ENCODE measurements at places on chromosomes 5 and 9.

DNA sequence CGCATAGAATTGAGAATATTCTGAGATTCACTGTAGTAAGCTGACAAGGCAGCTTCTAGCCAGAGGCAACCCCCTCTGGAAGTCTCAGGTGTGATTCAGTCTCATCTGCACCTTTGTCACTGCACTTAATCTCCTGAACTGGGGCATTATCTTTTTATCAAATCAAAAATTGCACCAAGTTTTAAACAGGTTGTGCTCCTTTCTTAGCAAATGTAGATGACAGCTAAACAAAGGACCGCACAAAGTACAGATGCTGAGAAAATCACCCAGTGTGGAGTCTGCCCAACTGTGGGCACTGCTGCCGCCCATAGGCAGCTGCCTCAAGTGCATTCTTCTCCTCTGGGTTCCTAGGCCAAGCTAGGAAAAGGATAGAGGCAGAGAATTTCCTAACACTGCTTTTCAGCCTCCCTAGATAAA is 51.1 kb downstream of the STARD4 start:
- DNase-seq: no peak

- no peak for DNase-seq
These were observed 63.1 kb upstream of the CDK5RAP2 start for GRCh38 chr9:120643061-120643460.

- DNase-seq: no peak
These were observed 169.8 kb upstream of the STK32A start for GRCh38 chr5:147065071-147065470.

GRCh38 chr9:1013021-1013420 is 36.6 kb downstream of the DMRT3 start:
- DNase-seq: no peak

DNA sequence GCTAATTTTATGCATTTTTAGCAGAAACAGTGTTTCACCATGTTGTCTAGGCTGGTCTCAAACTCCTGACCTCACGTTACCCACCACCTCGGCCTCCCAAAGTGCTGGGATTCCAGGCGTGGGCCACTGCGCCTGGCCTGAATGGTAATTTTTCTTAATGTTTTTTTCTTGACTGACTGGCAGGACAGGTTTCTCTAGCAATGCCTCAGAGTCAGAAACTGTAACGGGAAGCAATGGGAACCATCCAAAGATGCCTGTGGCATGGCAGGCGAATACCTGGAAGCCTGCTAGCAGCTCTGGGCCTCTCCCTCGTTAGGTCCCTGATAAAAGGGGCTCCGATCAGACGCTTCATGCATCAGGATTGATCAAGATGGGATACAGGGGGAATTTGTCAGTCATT is 639.2 kb downstream of the NR2F1-AS1 start:
- DNase-seq: no peak

DNA sequence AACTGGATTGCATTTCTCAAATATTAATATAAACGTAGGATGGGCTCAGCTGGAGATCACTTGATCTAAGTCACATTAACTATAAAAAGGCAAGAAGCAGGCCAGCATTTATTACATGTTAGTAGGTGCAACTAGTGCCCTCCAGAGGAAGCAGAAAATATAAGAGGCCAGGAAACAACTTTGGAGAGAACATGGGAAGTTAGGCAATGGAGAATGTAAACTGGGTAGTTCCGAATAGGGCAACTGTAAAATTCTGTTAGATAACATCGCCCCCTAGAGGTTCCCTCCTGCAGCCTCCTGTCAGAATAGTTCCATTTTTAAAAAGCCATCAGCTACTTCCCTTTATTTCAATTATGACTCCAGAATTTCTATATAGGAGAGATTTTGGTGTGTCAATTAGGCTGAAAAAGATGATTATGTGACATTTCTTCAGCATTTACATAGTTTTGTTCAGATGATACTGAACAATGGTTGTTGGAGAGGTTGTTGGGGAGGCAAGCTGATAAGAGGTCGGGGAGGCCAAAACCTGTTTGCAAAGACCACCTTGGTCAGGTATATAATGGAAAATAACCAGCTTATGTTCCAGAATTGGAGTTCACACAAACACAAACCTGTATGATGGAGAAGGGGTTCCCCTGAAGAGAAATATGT is 22.4 kb downstream of the CCL28 start:
- no peak for DNase-seq

DNA sequence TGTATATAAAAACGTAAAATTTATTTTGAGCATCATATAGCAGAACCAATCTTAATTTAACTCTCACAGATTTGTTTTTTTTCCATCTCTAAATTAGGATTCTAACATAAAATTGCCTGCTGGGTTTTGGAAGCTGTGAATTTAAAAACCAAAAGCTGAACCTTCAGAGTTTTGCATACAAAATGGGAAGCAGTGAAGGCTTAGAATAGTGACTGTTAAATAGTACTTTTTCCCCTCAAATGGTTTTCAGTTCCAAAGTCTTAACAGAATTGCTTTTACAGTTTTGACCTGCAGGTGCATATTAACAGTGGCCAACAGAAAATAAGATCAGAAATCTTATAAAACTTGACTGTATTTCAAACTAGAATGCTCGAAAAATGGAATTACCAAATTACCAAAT is 55.1 kb upstream of the LVRN start:
- DNase-seq: no peak

- no peak for DNase-seq
These were observed 105.7 kb downstream of the INSYN2B start for GRCh38 chr5:169874621-169875020.

DNA sequence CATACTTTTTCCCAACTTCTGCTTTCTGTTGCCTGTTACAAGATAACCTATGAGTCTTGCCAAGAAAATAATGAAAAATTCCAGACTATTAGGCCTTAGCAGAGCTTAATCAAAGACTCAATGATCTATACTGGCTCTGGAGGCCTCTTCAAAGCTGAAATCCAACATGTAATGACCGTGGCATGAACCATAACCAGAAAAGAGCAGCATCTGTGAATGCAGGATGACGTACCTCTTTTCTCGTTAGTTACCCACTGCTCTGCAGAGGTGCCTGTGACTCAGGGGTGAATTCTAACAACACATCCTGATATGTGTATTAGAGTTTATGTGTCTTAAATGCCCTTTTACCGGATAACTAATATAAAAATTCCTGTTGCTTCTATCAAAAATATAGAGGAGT is 645.4 kb downstream of the PRELID2 start:
- DNase-seq: no peak

GRCh38 chr5:175436359-175436758 is 7.6 kb downstream of the DRD1 start:
- no peak for DNase-seq

GRCh38 chr9:128215491-128216409 is 12.6 kb downstream of the DNM1 start:
- DNase-seq: no peak

- DNase-seq: no peak
These were observed 46.6 kb downstream of the MVB12B start for GRCh38 chr9:126373241-126373640.

- DNase-seq: no peak
These were observed 164.5 kb downstream of the BAAT start for GRCh38 chr9:101220341-101220740.

DNA sequence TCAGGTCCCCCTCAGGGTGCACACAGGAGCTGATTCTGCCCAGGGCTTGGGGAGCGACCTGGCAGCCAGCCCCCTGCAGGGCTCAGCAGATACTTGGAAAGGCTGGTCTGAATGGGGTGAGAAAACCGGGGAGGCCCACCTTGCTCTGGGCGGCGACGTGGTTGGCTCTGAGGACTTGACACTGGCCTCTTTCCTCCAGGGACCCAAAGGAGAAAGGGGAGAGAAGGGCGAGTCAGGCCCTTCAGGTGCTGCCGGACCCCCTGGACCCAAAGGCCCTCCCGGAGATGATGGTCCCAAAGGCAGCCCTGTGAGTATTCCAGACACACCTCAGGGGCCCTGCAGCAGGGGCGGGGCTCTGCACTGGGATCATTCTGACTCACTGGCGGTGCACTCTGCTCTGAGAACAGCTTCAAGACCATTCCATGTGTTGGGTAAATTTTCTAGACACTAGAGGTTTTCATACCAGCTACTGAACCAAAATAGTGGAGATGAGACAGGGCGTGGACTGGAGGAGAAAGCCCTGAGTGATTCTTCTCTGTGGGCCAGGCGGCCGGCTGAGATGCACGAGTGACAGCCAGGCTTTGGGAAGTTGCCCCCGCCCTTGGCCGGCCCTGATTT is 65.9 kb upstream of the FCN2 start:
- no peak for DNase-seq

DNA sequence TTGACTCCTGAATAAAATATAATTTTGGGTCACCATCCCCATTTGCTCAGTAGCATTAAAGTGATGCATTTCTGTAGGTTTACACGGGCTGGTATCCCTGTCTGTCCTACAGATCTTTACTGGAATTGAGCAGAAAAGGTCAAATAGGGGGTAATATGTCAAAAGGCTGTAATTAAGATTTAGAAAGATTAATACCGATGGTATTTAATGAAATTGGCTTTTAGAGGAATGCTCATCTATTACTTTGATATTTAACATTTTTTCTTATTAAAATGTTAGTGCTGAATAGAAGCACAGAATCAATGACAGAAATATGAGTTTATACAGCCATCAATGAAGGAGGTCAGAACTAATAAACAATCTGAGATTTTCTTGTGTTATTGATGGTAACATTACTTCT is 1762.2 kb upstream of the WWC1 start:
- DNase-seq: no peak

DNA sequence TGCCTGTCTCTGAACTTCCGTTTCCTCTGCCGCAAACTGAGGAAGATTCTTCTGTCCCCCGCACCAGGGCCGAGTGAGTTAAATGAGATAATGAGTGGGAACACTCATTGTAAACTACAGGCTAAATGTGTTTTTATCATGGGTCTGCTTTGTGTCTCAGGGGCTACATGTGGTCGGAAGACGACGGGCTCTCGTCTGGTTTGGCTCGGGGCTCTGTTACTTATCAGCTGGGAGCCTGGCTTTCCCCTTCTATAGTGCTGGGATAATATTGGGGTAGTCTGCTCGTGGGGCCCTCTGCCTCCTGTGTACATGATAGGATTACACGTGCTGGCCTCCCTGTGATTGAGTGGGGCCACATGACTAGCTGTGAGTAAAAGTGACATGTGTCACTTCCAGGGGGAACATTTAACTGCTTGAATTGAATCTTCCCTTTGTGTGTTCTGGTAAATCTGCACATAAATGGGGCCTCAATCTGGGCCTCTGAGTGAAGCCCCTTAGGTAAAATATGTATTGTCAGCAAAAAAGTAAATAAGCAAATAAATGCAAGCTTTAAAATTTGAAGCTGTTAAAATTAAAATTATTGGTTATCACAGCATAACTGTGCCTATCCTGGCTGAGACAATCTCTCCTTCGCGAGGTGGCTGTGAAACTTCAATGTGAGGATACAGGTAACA is 86.9 kb upstream of the SH3PXD2B start:
- DNase-seq: no peak

- DNase-seq: peak; percentile 4
These were observed 1.9 kb downstream of the SPTAN1 start for GRCh38 chr9:128554155-128554862.

- DNase-seq: no peak
These were observed 29.3 kb downstream of the MOCS2 start for GRCh38 chr5:53080271-53080670.

DNA sequence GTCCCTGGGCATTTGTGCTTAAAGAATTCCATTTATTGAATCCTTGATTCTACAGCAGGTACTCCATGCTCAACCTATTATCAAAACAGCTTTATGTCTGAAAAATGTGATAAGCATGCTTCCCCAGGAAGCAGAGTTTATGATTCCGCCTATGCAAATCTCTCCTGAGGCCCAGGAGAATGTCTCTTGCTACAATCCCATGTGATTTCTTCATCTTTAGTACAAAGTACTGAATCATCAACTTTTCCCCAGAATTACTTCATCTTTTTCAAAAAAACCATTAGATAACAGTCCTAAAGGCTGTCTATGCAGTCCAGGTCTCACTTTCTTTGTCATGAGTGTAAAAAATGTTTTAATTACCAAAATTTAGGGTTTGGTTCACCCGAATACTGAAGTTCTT is 130.2 kb upstream of the ADAMTSL1 start:
- no peak for DNase-seq

DNA sequence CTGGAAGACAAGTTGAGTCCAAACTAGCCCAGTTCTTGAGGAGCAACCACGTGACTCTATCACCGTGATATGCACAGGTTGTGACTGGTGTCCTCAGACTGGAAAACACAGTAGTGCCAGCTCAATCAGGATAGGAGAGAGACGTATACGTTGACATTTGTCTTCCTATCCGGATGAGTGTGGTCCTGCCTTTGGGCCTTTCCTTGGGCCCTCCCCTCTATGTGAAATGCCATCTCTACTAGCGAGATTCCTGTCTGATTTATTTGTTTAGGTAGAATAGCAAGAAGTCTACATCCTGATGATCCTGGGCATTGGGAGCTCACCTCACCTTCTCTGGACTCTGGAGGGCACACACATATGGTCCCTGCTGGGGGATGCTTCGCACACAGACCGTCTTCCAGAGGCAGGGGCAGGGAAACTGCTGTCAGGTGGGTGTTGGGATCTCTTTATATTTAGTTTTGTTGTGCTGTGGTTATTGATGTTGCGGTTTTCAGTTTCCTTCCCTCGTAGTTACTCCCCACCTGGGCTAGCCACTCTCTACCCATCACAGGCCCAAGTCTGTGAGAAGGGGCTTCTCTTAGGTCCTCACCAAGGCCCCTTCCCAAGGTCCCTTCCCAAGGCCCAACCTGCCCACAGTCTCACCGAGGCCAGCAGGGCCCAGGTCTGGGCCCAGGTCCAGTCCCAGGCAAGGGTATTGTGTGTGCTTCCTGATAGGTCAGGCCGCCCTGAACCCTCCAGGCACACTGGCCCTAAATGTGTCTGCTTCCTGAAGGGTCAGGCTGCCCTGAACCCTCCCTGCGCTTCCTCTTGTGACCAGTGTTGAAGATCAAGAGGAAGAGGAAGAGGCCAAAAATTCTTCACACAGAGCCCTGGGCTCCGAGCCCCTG is 19.0 kb upstream of the SPINK4 start:
- no peak for DNase-seq

- no peak for DNase-seq
These were observed 458.3 kb downstream of the TLE1 start for GRCh38 chr9:81231011-81231410.

- DNase-seq: no peak
These were observed 6.3 kb upstream of the KCNIP1 start for GRCh38 chr5:170497311-170498038.

GRCh38 chr5:131210151-131210510 is 39.4 kb downstream of the LYRM7 start:
- no peak for DNase-seq

DNA sequence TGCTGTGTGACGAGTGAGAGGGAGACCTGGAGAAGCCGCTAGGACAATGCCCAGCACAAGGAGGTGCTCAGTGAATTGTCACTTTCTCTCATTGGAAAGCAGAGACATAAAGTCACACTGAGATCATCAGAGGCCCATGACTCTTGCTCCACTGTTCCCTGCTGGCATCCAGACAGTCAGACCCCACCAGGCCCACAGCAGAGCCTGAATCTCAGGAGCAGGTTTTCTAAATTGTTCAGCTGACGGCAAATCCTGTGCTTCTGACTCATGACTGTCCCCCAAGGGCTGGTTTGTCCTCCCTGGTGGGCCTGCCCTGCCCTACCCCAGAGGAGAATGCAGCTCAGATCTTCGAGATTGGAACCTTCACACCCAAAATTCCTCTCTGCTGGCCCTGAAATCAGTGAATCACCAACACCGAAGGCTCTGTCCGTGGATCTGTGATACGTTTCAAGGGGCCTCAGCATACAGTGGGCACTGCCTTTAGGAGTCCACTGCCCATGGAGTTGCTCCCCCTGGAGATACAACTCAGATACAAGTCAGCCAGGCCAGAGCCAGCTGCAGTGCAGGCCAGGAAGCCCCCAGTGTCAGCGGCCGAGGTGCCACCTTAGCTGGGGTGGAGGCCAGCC is 2.7 kb downstream of the PTGES start:
- DNase-seq: no peak

Data from effector memory CD4-positive, alpha-beta T cell (primary cell).